Adipose tissue (tissue), 3 donors: ENCODE measurements at places on chromosomes 5 and 9. TPM values are rescaled to one million over a fixed set of nuclear protein-coding genes. Genes with fewer than 3 reads are reported as not detected.

Gene CRHBP
- polyA plus RNA-seq = 4.7 TPM

Gene PDE6A
- polyA plus RNA-seq = not detected

Gene PIP5K1B
- polyA plus RNA-seq = 2.0 TPM

Gene GMCL2
- polyA plus RNA-seq = not detected

Gene HACD4
- polyA plus RNA-seq = 2.4 TPM

Gene SLC25A2
- polyA plus RNA-seq = not detected
